GM18507 (cell line): ENCODE measurements at places on chromosomes 12 and 14.

GRCh38 chr12:789852-790563 lies 37.6 kb downstream of the WNK1 start:
- no peak for DNase-seq

DNA sequence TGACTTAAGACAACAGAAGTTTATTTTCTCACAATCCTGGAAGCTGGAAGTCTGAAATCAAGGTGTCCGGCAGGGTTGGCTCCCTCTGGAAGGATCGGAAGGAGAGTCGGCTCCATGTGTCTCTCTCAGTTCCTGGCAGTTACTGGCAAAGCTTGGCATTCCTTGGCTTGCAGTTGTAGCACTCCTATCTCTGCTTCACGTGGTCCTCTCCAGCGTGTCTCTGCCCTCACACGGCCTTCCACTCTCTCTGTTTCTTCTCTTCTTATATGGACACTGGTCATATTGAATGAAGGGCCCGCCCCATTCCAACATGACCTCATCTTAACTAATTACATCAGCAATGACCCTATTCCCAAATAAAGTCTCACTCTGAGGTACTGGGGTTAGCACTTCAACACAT lies 60.1 kb upstream of the TUNAR start:
- DNase-seq = no peak

- DNase-seq = no peak
Measured at GRCh38 chr14:71021347-71022011, 114.2 kb downstream of the PCNX1 start.

GRCh38 chr12:22264380-22264779 lies 70.1 kb downstream of the ST8SIA1 start:
- no peak for DNase-seq

DNA sequence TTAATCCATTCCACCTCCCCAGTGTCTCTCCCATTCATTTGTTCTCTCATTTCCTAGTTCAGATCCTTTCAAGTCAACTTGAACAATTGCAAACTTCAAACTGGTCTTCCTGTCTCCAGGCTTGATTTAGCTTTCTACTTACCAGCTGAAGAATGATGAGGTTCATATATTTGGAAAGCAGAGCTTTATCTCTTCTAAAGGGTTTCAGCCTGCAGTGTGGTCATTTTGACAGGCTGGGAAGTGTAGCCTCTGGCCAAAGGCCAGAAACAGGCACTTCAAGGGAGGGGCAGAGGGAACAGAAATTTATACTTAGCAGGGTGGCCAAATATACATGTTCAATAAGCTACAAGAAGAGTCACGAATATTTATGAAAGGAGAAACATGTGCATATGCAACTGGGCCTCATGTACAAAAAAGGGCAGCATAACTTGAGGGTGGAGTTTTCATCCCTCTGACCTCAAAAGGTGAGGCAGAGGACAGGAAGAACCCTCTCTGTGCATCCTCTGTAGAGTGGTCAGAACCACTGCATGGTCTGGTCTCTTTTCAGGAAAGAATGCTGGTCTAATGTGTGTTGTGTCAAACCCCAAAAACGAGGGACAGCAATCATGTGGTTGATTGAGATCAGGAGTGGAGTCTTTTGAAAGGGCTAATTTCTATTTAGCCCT lies 34.0 kb upstream of the HECTD1 start:
- no peak for DNase-seq

- DNase-seq = no peak
Measured at GRCh38 chr12:5178571-5178970, 134.9 kb downstream of the KCNA5 start.

DNA sequence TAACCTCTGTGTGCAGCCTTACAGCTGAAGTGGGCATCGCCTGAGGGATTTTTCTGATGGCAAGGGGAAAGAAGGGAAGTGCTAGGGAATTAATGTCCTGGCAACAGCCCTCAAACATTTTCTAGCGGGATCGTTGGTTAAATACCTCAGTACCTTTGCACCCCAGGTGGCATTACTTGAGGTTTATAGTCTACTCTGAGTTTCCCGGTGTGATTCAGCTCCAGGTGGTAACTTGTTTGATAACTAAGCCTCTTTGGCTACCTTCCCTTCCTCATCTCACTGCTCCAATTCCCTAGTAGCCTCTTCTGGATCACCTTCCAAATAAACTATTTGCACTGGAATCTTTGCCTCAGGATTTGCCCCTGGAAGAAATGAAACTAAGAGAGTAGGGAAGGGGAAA lies 237.0 kb upstream of the SSTR1 start:
- DNase-seq = no peak

- no peak for DNase-seq
Measured at GRCh38 chr12:123107926-123108681, 42.8 kb downstream of the PITPNM2 start.

DNA sequence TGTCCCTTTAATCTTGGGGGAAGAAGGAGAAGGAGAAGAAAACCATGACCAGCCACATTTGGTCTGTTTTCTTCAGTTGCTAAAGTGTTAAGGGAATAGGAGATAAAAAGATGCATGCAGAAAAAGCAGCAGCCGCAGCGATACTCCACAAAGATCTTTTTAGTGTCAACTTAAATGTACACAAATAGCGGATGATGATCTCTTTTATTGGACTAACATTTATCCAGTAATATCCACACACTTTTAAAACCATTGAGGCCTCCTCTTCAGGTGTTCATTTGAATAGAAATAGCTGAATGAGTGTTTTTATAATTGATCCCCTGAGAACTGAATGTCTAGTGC lies 83.5 kb downstream of the PAPOLA start:
- no peak for DNase-seq

DNA sequence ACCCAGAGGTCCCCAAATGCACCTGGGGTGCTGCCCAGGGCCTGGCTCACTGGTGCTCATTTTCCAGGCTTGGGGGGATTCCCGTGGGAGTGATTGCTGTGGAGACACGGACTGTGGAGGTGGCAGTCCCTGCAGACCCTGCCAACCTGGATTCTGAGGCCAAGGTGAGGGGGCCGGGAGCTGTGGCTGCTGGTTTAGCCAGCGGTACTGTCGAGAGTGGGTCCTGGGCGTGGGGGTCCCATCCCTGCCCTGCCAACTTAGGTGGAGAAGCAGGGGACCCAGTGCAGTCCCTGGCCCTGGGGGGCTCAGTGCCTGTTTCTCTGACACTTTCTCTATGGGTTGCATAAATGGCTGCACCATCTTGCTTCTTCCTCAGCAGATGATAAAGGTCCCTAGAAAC lies 50.9 kb downstream of the FOXN4 start:
- DNase-seq = no peak

DNA sequence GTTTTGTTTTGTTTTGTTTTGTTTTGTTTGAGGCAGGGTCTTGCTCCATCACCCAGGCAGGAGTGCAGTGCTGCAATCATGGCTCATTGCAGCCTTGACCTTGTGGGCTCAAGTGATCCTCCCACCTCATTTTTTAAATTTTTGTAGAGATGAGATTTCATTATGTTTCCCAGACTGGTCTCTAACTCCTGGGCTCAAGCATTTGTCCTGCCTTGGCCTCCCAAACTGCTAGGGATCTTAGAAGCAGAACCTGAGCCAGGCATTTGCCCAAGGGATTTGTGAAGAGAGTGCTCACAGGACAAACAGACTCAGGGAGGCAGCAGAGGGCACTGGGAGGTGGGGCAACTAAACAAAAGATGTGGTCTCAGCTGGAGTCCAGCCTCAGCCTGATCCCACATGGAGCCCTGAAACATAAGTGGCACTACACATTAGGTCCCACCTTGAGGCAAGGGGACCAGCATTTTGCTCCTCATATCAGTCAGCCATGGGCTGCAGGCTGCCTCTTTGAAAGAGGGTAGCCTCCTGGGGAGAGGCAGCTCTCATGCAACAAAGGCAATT lies 86.2 kb upstream of the CMKLR1 start:
- no peak for DNase-seq

GRCh38 chr12:23950210-23950774 lies 822 bp upstream of the SOX5 start:
- no peak for DNase-seq

GRCh38 chr14:63632932-63633514 lies 8.6 kb downstream of the WDR89 start:
- no peak for DNase-seq

- no peak for DNase-seq
Measured at GRCh38 chr12:72072592-72073212, 134.1 kb downstream of the TPH2 start.

DNA sequence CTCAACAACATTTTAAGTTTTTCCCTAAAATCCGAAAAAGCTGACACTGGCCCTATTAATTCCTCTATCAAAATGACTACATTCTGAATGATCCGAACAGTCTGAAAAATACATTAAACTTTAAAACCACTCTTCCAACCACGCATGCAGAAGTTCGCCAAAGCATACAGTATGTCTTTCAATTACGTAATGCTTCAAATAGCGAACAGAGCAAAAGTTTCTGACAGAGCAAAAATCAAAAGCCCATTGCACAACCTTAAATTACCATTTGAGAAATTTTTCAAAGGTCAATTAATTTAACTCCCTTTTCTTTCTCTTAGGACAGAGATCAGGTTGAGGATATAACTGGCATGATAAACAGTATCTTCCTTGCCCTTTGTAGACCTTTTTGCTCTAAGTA lies 33.2 kb downstream of the LRIG3 start:
- no peak for DNase-seq

DNA sequence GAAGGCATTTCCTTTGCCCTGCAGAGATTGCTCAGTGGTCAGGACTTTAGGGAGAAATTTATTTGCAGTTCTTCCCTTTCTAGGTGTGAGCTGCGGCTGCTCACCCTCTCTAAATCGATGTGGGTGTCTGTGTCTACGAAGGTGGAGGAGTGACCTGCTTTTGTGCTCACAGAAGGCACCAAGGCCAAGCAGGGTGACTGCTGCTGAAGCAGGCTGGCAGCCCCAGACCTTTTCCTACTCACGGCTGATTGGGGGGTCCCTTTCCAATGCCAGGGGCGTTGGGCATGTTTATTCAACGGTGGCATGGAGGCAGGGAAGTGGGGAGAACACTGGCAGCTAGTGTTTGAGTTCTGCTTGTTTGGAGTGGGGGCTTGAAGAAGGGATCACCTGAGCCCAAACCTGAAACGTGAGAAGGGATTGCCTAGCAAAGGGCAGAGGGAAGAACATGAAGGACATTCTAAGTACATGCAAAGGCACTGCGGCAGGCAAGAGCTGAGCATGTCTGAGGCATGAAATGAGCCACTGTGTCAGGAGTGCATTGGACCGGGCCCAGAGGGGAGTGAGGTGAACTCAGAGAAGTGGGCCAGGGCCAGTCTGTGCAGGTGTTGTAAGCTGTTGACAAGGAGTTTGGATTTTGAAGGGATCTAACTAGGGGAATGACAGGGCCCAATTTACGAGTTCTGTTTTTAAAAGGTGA lies 56.3 kb downstream of the CACNA1C start:
- DNase-seq = no peak

- DNase-seq = no peak
Measured at GRCh38 chr14:65351493-65352194, 60.9 kb upstream of the FUT8 start.

DNA sequence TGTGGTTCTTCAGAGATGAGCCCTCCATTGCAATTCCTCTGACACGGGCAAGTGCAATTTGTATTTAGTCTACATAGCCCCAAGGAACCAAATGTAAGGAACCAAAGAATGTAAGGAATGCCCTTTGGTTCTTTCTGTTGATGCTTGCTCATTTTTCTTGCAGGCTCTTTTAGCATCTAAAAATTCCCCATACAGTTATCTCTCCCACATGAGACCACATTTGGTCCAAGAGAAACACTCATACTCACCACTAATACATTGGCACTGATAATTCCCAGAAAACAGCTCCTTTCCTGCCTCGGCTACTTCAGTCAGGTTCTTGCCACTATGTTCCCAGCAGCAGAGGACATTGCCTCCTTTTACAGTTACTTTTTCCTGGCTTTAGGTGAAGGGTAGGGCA lies 332.6 kb downstream of the AEBP2 start:
- DNase-seq = no peak

GRCh38 chr12:114809097-114809496 lies 125.1 kb upstream of the TBX3 start:
- DNase-seq = no peak

DNA sequence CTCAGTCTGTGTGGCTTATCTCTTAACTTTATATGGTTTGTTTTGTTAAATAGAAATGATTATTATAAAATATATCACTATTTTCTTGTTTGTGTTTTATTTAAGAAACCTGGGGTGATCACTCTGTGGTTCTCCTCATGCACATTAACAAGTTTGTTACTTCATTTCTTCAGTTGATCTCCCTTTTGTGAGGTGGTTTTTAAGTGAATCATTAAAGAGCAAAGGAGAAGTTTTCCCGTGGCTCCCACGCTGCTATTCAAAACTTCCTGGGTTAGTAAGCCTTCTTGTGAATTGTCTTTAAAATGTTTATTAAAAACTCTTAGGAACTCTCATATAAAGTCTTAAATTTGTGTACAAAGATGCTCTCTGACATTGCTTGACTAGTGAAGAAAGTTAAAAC lies 11.8 kb downstream of the ADIPOR2 start:
- no peak for DNase-seq

GRCh38 chr12:19967431-19967830 lies 400.9 kb upstream of the PDE3A start:
- DNase-seq = no peak

- no peak for DNase-seq
Measured at GRCh38 chr12:76649099-76649498, 89.5 kb upstream of the OSBPL8 start.

DNA sequence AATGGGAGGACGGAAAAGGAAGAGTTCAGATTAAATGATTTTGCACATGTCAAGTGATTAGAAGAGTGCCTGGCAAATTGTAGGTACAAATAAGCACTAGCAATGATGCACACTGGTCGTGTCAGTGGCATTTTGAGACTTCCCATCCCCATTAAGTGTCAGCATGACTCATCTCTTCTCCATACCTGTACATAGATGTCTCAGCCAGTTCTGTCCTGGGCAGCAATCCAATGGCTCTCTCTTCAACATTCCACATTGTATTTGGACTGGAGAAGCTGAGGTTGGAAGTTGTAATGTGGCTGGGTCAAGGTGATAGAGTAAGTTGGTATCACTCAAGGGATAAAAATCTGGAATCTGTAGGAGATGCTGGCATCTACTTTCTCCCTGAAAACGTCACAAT lies 742.7 kb downstream of the VRK1 start:
- no peak for DNase-seq

GRCh38 chr12:11804130-11804529 lies 154.7 kb downstream of the ETV6 start:
- no peak for DNase-seq

- DNase-seq = no peak
Measured at GRCh38 chr14:87686746-87687145, 306.2 kb downstream of the GALC start.

- no peak for DNase-seq
Measured at GRCh38 chr14:99246536-99247097, 25.4 kb downstream of the BCL11B start.

DNA sequence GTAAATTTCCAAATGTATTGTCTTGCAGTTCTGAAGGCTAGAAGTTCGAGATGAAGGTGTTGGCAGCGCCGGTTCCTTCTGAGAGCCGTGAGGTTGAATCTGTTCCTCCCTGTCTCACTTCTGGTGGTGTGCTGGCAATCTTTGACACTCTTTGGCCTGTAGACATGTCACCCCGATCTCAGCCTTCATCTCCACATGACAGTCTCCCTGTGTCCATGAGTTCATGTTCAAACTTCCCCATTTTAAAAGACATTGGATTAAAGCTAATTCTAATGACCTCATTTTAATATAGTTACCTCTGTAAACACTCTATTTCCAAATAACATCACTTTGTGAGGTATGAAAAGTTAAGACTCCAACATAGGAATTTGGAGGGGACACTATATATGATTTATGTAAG lies 4.1 kb upstream of the RBM19 start:
- no peak for DNase-seq

- peak; percentile 38 for DNase-seq
Measured at GRCh38 chr14:65637780-65638179, 225.2 kb downstream of the FUT8 start.
